ENCODE measurements at places on chromosomes 6 and 20.

GRCh38 chr6:16265351-16266341 lies 27.3 kb downstream of the GMPR start:
- DNase-seq, result no peak

- no peak for DNase-seq
Observed at GRCh38 chr6:40160826-40161225, 226.6 kb upstream of the MOCS1 start.

GRCh38 chr20:50711113-50711825 lies 19.9 kb upstream of the RIPOR3 start:
- no peak for DNase-seq

GRCh38 chr6:6191476-6191875 lies 129.0 kb downstream of the F13A1 start:
- DNase-seq, result no peak

- no peak for DNase-seq
Observed at GRCh38 chr20:1992359-1993110, 1.3 kb downstream of the PDYN start.

DNA sequence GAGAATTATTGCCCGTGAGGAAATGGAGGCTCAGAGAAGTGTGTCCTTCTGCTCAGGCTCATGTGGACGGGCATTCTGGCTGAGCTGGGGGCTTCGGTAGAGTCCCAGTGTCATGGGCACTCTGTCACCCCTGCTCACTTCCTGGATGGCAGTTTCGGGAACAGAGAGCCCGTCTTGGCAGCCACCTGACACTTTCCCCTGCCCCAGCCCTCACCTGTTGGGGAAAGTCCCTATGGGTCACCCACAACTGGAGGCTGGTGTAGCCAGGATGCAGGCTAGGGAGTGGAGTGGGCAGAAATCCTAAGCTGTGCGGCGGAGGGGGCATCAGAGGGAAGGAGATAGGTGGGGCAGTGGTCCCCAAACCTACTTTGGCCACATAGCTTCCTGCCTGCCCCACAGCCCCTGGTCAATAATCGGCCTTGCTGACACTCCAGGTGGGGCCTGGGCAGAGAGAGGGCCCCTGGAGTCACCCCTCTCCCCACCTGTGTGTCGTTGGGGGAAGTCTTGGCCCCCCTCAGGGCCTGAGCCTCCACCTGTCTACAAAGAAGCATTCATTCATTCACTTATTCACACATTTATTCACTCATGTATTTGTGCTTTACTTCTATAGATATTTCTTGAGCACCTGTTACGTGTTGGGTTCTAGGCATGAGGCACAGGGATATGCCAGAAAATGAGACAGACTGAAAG lies 40.5 kb downstream of the SNAI1 start:
- DNase-seq, result no peak

Data from AG09319 (cell line).